Activated T-helper 17 cell treated with anti-CD3 and anti-CD28 coated beads, Interleukin-2, amount 50 U/mL, for 72 hours (primary cell): ENCODE measurements at places on chromosomes 13 and 19. TPM values are rescaled to one million over a fixed set of nuclear protein-coding genes. Genes with fewer than 3 reads are reported as not detected.

LRRC4B gene
- total RNA-seq: not detected

TMEM38A gene
- 0.76 TPM for total RNA-seq

LAIR1 gene
- total RNA-seq: 2.2 TPM

KLK7 gene
- total RNA-seq: not detected

ANGPTL4 gene
- total RNA-seq: 4.8 TPM

RNF225 gene
- not detected for total RNA-seq

GJB6 gene
- 53.3 TPM for total RNA-seq

LYPD3 gene
- 3.0 TPM for total RNA-seq

COL5A3 gene
- total RNA-seq: 32.1 TPM

- peak; percentile 90 for ATAC-seq
Observed at GRCh38 chr19:40724855-40725254, 7.9 kb downstream of the ITPKC start.

DNA sequence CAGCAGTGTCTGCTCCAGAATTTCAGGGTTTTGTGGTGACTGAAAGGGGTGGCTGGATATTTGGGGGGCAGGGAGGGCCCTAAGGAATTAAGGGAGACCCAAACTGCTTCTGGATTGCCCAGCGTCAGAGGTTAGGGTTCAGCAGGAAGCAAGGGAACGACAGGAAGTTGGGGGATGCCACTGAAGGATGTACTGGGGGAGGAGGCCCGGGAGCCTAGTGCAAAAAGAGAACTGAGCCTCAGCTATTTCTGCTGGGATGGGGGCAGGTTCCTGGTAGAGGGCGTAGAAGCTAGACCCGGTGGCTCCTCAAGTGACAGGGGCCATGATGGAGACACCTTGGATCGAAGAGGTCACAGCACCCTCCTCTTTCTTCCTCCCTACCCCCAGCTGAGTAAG is 1.1 kb downstream of the CYP2S1 start:
- ATAC-seq: no peak

GRCh38 chr13:68174893-68175292 is 944.8 kb upstream of the PCDH9 start:
- ATAC-seq: no peak

DNA sequence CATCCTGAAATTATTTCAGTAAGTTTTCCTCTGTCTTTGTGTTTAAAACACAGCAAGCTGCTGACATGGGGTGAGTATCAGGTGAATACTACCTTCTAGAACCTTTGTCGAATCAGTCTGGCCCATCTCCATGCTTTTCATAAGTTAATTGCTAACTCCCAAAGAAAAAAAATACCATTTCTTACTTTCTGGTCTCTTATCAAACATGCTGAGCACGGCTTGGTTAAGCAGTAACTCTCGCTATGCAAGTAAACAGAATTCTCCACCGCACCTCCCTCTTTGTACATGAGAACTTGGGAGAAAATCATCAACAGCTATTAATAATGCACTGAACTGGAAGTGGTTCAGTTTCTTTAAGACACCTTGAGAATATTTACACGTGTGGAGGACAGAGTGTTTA is 88.6 kb downstream of the FGF9 start:
- ATAC-seq: no peak

DNA sequence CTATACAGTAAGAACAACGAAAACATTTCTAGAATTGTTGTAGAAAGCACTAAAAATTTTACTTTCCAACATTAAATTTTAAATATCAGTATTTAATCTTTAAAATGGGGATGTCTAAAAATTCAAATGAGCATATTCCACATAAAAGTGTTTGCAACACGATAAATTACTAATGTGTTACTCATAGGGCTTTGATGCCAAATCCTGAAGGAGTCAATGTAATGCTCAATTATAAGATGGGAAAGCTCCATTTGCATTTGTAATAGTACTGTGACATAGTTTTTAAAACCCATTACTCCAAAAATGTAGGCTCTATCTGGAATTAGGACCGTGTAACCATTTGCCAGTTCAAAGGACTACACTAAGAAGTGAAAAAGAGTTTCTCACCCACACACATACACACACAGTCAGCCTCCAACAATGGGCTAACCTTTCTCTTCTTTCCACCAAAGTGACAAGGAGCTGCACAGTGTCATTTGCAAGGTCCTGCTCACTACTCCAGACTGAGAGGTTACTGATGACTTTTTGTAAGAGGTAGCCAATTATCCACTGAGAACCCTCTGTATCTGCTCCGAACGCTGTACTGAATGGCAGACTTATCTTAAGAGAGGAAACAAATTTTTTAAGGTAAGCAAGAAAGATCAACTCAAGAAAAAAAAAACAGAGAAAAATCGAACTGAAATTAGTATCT is 26.1 kb upstream of the EEF1AKMT1 start:
- no peak for ATAC-seq

- ATAC-seq: no peak
Observed at GRCh38 chr13:23741879-23742510, 147.2 kb downstream of the MIPEP start.

GRCh38 chr13:108915634-108916512 is 286.5 kb downstream of the MYO16 start:
- ATAC-seq: peak; percentile 97

GRCh38 chr13:41621716-41622431 is 164.5 kb downstream of the RGCC start:
- ATAC-seq: no peak

DNA sequence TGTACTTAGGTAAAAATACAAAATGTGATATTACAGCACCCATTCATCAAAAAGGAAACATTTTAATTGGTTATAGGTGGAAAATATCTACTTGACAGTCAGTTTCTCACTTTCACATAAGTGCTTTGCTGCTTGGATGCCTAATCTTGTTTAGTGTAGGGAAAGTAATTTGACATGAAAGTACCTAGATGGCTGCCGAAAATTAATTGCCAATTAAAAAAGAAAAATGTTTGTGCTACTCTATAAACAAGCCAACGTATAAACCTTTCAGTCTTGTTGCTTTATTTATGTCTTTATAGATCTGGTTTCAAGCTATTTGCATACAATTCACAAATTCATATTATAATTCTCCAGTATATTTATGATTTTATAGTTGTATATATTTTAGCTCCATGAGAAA is 729.9 kb downstream of the DACH1 start:
- no peak for ATAC-seq

DNA sequence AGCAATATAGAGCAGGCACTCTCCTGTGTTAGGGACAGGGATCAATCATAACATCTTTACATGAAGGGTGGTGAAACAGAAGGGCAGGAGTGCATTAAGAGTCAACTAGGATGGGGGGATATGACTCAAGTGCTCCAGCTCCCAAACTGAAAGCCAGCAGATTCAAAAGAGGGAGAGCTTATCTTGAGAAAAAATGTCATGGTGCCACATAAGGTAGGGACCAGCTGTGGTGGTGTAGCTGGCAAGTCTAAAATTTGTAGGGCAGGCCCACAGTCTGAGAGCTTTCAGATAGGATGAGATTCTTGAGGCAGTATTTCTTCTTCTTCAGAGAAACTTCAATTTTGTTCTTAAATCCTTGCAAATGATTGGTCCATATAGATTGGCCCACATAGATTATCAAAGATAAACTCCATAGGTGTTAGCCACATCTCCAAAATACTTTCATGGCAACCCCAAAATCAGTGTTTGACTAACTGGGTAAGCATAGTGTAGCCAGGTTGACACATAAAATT is 19.1 kb downstream of the DNAJC15 start:
- peak; percentile 85 for ATAC-seq

- ATAC-seq: no peak
Observed at GRCh38 chr19:15328312-15328711, 4.0 kb downstream of the BRD4 start.

DNA sequence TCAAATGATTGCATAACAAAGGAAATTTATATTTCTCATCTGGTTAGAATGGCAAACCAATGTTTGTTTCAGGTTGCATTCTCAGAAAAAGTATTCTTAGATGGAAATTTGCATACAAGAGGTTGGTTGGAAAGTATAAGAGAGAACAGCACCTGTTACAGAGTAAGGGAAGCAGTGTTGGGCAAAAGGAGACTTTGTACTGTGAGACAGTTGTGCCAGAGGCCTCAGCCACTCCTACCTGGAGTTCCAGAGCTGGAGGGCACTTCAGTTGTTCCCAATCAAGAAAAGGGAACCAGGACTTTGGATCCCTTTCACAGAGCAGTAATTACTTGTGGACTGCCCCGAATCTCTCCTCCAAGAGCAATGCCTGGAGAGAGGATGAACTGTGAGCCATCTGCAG is 81.8 kb downstream of the SPRY2 start:
- ATAC-seq: no peak

DNA sequence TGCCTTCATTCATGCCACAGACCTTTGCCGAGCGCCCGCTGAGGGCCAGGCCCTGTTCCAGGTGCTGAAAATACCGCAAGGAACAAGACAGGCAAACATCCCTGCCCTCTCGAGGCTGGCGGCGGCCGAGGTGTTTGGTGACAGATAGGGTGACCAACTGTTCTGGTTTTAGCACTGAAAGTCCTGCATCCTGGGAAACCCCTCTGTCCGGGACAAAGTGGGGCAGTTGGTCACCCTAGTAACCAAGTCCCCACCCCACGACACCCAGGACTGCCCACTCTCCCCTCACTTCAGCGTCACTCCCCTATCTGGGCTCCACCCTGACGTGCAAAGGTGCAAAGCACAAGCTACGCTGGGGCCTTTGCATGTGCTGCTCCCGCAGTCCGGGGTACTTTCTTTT is 17.3 kb downstream of the ZBTB7A start:
- no peak for ATAC-seq

DNA sequence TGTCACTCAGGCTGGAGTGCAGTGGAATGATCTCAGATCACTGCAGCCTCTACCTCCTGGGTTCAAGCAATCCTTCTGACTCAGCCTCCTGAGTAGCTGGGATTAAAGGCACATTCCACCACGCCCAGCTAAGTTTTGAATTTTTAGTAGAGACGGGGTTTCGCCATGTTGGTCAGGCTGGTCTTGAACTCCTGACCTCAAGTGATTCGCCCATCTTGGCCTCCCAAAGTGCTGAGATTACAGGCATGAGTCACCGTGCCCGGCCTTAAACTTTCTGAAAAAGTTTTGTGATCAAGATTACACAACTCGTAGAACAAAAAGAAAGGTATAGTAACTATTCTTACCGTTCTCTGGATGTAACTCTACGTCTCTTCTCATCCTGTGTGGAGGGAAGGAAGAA is 21.2 kb downstream of the DNMT1 start:
- no peak for ATAC-seq

DNA sequence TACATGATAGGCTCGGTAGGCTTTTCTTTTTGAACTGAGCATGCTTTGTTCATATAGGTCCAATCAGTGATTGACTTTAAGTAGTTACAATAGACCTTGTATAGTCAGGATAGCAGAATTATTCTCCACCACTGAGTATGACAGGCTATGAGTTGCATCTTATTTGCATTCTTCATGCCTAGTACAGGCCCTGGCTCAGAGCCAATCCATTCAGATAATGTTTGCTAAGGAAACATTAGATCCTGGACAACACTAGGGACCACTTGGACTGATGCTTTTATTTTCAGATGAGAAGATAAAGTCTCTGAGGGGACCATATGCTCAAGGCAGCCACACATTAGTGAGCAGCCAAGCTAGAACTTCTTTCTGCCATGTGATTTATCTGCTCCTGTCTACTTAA is 133.9 kb downstream of the KL start:
- ATAC-seq: no peak

DNA sequence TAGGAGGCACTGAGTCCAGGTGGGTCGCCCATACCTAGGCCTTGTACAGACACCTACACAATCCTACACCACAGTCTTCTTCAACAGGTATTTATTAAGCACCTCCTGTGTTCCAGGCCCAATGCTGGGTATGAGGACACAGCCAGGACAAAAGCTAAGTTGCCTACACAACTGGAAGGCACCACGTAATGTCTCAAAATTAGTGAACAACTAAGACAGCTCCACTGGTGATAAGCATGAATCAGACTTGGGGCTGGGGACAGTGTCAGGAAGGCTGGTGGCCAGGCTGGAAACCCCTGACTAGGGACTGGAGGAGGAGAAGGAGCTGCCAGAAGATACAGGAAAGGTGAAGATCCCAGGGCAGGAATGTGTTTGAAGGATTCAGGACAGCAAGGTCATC is 2.4 kb downstream of the SMIM24 start:
- peak; percentile 30 for ATAC-seq

- peak; percentile 78 for ATAC-seq
Observed at GRCh38 chr19:34120846-34121639, 51.3 kb upstream of the LSM14A start.

DNA sequence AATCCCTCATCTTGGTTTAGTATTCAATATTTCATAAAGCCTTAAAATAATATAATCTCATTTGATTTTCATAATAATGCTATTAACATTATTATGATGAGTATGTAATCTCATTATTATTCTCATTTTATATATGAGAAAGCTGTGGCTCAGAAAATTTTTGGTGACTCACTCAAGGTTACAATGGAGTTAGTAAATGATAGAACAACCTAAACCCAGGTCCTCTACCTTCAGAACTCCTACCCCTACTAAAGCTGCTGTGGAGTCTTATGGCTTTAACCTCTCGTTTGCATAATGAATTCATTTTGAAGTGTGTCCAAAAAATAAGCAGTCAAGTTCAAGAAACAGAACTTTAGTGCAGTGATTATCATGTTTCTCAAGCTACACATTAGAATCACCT is 226.3 kb downstream of the TBC1D4 start:
- ATAC-seq: no peak

GRCh38 chr13:99255271-99255670 is 2.9 kb downstream of the GPR18 start:
- no peak for ATAC-seq

DNA sequence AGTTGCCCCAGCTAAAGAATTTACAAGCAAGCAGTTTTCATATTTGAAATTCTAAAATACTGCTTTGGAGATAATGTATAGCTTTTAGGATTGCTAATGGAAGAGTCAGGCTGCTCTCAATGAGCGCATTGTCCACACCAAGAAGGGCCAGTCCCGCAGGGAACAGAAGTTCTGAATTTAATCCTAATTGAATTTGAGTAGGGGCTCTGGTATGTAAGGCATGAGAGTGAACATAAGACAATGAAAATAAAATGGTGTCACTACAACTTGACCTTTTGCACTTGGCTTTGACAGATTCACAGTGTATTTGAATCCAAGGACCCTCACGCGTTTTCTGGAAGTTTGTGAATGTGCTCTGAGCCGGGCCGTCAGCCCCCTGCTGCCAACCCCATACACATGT is 32.6 kb downstream of the RAB20 start:
- ATAC-seq: no peak

DNA sequence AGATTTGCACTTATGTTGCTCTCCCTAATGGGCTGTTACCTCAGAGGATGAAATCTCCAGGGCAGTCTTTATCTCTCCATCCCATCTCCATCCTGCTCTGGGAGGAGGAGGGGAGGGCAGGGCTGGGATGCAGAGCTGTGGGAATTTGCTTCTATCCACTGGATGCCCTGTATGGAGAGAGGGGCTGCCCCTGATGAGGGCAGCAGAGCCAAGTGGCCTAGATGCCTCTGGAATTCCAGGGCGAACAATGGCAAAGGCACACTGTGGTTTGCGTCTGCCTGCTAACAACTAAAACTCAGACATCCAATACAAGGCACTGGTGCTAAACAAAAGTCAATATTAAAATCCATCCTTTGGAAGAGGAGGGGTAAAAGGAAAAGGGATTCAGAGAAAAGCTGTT is 165.1 kb downstream of the COG6 start:
- ATAC-seq: no peak

- ATAC-seq: no peak
Observed at GRCh38 chr13:100439247-100439970, 149.2 kb downstream of the GGACT start.
